Left ventricle myocardium superior (tissue), 1 donor: ENCODE measurements at places on chromosomes 6 and 20. TPM values are rescaled to one million over a fixed set of nuclear protein-coding genes. Genes with fewer than 3 reads are reported as not detected.

PROKR2 gene
- not detected for total RNA-seq

RIN2 gene
- total RNA-seq = 64.0 TPM

SEC63 gene
- 45.2 TPM for total RNA-seq

STK38 gene
- total RNA-seq = 19.4 TPM

PARD6B gene
- 7.1 TPM for total RNA-seq

EMILIN3 gene
- 4.3 TPM for total RNA-seq

HSPA1L gene
- total RNA-seq = 2.0 TPM

MATN4 gene
- not detected for total RNA-seq
